ENCODE measurements at places on chromosomes 13 and 19.

DNA sequence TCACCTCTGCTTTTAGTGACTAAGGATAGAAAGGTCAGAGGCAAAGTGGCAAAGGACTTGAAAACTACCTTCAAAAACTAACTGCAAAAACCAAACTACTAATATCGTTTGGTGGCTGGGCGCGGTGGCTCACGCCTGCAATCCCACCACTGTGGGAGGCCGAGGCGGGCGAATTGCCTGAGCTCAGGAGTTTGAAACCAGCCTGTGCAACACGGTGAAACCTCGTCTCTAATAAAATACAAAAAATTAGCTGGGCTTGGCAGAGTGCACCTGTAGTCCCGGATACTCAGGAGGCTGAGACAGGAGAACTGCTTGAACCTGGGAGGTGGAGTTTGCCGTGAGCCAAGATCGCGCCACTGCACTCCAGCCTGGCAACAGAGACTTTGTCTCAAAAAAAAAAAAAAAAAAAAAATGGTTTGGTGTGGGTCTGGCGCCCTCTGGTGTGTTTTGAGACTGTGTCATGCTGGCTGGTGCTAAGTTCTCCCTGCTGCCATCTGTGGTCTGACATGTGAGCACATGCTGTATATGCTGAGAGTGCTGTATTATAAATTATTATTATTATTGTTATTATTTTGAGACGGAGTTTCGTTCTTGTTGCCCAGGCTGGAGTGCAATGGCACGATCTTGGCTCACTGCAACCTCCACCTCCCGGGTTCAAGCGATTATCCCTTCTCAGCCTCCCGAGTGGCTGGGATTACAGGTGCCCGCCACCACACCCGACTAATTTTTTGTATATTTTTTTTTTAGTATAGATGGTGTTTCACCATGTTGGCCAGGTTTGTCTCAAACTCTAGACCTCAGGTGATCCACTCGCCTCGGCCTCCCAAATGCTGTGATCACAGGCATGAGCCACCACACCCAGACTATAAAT lies 36.0 kb upstream of the RNF17 start:
- peak; percentile 34 for DNase-seq

DNA sequence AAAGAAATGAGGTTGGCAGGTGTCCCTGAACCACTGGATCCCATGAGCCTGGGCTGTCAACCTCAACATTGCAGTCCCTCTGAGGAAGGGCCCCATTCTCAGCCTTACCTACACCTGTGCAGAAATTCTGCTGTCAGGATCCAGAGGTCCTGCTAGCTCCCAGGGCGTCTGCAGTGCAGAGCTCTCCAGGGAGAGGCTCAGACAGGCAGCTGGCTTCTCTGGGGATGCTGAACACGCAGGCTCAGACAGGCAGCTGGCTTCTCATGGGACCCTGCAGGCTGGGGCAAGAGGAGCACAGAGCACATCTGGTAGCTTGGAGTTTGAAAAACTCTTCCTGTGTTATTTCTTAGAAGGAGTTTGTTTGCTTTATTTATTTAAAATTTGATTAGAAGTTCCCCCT lies 50.9 kb downstream of the TMEM255B start:
- DNase-seq = no peak

DNA sequence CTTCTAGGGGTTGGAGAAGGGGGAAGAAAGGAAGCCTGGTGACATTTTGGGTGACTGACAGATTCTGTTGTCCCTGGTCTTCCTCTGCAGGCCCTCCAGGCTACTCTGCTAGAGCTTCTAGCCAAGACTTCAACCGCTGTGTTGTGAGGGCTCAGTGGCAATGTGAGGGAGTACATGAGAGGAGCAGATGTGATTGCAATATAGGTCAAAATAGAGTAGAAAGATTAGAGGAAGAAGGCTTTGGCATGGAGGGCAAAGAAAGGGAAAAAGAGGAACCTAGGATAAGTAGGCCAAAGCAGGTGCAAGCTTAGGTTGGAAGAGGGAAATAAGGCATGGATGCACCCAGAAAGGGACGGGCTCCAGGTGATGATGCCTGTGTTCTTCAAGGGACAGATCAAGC lies 216.9 kb downstream of the RGCC start:
- DNase-seq = no peak

DNA sequence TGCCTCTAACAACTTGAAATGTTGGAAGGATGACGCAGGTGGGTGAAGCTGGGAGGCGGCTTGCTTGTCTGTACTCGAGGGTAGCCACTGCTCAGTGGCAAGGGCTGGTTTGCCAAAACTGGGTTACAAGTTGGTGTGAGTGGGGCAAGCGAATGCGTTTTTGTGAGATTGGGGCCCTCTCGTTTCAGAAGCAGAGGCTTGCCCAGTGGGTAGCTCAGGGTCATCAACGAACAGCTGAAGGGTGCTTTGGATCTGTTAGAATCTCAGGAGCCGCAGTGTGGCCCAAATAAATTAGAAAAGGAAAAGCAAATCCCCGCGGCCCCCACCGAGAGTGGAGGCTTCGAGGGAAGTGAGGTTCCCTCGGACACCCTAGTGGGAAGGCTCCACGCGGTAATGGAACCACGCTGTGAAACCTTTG lies 7.3 kb downstream of the ATP4B start:
- DNase-seq = no peak

GRCh38 chr13:110874508-110874960 lies 40.3 kb downstream of the ANKRD10 start:
- no peak for DNase-seq

GRCh38 chr19:8398311-8398771 lies 8.2 kb downstream of the RAB11B start:
- DNase-seq = no peak
